ENCODE measurements at places on chromosomes 3 and 15.

DNA sequence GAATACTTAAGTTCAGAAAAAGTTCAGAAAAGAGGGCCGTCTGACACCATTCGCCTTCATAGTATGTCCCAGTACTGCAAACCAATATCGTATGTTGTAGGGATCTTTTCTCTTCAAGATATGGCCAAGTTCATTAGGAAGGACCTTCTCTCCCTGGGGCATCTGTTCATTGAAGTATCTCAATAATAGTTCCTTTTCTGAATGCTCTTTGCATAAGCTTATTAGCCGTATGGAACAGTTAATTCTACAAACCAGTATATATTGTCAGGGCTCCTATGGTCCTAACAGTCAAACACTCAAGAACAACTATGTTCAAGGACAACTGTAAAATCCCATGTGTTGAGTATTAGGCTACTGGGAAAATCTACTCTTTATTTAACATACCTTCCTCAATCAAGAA is 203.1 kb downstream of the KLHL25 start:
- no peak overlapping the region for H3K27ac ChIP-seq
- no peaks in the 10 kb centered on the region for H3K27me3 ChIP-seq
- H3K36me3 ChIP-seq, result no peaks in the 10 kb centered on the region
- no peak overlapping the region for H3K4me3 ChIP-seq

GRCh38 chr3:128322030-128323022 is 144.4 kb downstream of the DNAJB8 start:
- no peaks in the 10 kb centered on the region for H3K27me3 ChIP-seq
- H3K27ac ChIP-seq, result no peak overlapping the region
- peaks cover 24% of the 10 kb centered on the region for H3K4me1 ChIP-seq
- no peak overlapping the region for H3K4me3 ChIP-seq

GRCh38 chr3:184240384-184241140 is 8.2 kb downstream of the ALG3 start:
- no peaks in the 10 kb centered on the region for H3K27me3 ChIP-seq
- H3K4me3 ChIP-seq, result no peak overlapping the region
- H3K27ac ChIP-seq, result no peak overlapping the region
- peaks cover 39% of the 10 kb centered on the region for H3K36me3 ChIP-seq
- H3K4me1 ChIP-seq, result no peaks in the 10 kb centered on the region

DNA sequence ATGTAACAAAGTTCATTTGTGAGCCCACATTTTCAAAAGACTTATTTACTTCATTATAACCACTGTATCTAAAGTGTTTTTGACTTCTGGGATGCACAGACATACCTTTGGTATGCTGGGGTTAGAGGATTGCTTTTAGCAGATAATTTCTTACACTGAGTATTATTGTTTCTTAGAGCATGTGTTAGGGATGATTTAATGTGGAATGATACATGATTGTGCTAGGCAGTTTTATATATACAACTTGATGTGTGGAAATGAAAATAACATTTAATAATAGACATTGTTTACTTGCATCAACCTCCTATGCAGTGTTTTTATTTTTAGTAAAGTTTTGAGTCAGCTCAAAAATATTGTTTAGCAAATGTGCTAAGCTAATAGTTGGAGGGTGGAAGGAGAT is 3.4 kb downstream of the KIF23 start:
- H3K27ac ChIP-seq, result no peak overlapping the region
- no peak overlapping the region for H3K4me3 ChIP-seq
- no peaks in the 10 kb centered on the region for H3K27me3 ChIP-seq
- peaks cover 21% of the 10 kb centered on the region for H3K4me1 ChIP-seq

DNA sequence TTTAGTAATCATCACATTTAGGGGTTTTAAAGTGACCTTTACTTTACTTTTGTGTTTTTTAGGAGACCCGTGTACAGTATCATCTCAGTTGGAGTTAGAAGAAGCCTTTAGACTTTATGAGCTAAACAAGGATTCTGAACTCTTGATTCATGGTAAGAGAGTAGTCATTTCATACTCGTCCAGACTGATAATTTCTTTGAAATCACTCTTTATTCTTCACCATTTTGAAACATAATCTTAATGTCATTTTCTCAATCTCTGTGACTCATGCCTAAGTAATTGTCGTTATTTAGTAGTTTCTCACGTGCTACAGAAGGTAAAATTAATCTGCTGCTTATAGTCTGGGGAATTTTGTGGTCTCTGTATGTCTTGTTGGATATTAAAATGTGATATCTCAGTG is 37.7 kb downstream of the PRKCI start:
- H3K4me3 ChIP-seq, result no peak overlapping the region
- peaks cover 30% of the 10 kb centered on the region for H3K36me3 ChIP-seq
- no peak for DNase-seq
- H3K27me3 ChIP-seq, result no peaks in the 10 kb centered on the region
- no peaks in the 10 kb centered on the region for H3K4me1 ChIP-seq

DNA sequence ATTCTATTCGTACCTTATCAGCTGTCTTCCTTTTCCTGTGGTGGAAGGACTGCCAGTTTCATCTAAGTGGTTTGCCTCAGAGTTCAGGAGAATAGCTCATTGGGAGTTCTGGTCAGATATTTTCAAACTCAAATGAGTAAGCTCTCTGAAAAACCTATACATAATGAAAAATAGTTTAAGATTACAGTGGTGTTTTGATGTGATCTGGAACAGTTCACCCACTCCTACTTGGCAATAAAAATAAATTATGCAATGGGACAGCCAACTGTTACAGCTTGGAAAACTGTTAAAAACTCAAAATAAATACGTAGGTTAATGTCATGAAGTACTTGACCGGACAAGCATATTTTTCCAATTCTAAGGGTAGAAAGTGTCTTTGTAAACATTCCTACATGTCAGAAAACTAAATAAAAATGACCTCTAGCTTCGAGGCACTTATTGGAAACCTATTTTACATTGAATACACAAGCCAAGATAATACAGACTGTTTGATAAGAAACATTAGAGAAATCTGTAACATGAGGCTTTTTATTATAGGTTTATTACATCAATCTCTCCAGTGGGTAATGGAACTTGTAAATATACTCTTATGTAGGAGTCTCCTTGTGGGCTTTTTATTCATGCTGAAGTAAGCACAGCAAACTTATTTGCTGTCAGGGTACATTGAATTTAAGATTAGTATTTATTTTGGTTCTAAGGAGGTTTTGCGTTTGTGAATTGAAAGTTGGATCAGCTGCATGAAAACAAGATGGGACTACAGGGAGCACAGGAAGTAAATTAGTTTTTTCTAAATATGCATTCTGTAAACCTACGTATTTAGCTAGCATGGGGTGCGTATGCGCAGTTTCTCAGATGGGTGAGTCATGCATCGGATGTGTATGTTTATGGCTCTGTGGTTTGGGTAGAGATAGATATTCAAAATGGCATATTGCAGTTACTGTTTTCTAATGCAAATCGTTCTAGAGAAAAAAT is 453.1 kb downstream of the IL5RA start:
- no peaks in the 10 kb centered on the region for H3K36me3 ChIP-seq
- DNase-seq, result no peak
- H3K27ac ChIP-seq, result no peak overlapping the region
- no peak overlapping the region for H3K4me3 ChIP-seq
- H3K4me1 ChIP-seq, result no peaks in the 10 kb centered on the region
- no peaks in the 10 kb centered on the region for H3K27me3 ChIP-seq

GRCh38 chr3:123605789-123606234 is 21.0 kb upstream of the HACD2 start:
- no peak for DNase-seq
- H3K36me3 ChIP-seq, result no peaks in the 10 kb centered on the region
- no peak overlapping the region for H3K27ac ChIP-seq
- H3K4me3 ChIP-seq, result no peak overlapping the region

DNA sequence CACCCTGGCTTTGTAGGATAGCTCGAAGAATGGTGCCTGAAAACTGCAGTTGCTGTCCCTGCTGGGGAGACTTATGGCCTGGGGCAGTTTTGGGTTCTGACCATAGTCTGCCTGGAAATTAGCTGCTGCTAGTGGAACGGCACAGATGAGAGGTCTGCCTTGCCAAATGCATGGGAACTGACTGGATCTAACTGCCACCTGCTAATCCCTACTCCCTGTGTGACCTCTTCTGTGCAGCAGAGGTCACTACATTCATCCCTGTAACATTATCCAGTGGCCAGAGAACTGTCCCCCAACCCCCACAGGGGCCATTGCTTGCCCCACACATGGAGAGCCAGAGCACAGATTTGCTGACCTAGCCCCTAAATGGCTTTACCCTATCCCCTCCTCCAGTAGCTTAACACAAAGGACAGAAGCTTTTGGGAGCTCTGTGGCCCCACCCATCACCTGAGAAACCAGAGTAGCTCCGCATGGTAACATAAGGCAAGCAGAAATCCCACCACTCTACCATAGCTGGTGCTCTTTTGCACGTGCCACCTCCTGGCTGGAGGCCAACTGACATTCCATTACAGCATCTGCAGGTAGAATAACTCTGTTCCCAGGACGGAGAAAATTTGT is 840.0 kb downstream of the EPHA3 start:
- H3K4me3 ChIP-seq, result no peak overlapping the region
- H3K27ac ChIP-seq, result no peak overlapping the region
- no peaks in the 10 kb centered on the region for H3K27me3 ChIP-seq
- H3K4me1 ChIP-seq, result no peaks in the 10 kb centered on the region

GRCh38 chr3:196603683-196604082 is 35.2 kb downstream of the FBXO45 start:
- no peaks in the 10 kb centered on the region for H3K36me3 ChIP-seq
- H3K27ac ChIP-seq, result no peak overlapping the region
- H3K4me1 ChIP-seq, result peaks cover under 1% of the 10 kb centered on the region
- no peaks in the 10 kb centered on the region for H3K27me3 ChIP-seq

DNA sequence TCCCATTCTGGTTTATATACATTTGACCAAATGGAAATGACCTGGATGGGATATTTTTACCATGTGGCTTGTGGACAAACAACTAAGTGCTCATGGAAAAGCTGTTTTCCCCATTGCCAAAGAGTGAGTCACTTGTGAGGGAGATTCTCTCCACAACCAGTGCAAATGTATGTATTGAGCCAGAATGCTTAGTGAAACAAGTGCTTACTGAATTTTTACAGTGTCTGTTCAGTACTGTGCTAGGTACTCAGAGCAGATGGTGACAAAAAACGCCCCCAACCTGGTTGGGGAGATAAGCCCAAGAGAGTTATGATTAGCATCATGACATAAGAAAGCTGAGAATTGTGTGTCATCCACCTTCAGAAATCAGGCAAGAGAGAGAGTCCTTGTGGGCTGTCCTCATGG is 2.3 kb downstream of the CHP1 start:
- H3K27me3 ChIP-seq, result no peaks in the 10 kb centered on the region
- peaks cover 25% of the 10 kb centered on the region for H3K4me1 ChIP-seq
- H3K27ac ChIP-seq, result no peak overlapping the region
- no peaks in the 10 kb centered on the region for H3K36me3 ChIP-seq

DNA sequence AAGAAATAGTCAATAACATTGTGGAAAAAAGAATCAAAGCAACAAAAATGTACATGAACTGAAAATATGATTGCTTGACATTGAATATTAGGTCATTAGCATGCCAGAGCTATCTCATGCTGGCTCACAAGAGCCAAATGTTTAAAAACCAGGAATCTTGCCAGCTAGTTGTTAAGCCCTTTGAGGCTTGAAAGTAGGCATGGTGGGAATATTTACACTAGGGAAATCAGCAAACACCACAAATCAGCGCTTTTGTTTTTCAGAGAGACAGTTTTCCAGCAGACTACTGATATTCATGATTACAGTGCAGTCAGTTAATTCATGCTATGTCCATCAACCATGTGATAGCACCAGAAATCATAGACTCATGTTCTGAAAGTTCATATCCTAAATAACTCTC is 144.8 kb downstream of the ARPP21 start:
- H3K27ac ChIP-seq, result no peak overlapping the region
- H3K27me3 ChIP-seq, result no peaks in the 10 kb centered on the region
- H3K36me3 ChIP-seq, result peaks cover 97% of the 10 kb centered on the region
- no peaks in the 10 kb centered on the region for H3K4me1 ChIP-seq
- H3K4me3 ChIP-seq, result no peak overlapping the region

GRCh38 chr3:99846477-99847160 is 29.0 kb downstream of the CMSS1 start:
- H3K27ac ChIP-seq, result no peak overlapping the region
- no peaks in the 10 kb centered on the region for H3K27me3 ChIP-seq
- H3K36me3 ChIP-seq, result no peaks in the 10 kb centered on the region
- H3K4me1 ChIP-seq, result no peaks in the 10 kb centered on the region

GRCh38 chr15:27549746-27550145 is 549.4 kb downstream of the OCA2 start:
- H3K27ac ChIP-seq, result no peak overlapping the region
- no peaks in the 10 kb centered on the region for H3K4me1 ChIP-seq
- no peaks in the 10 kb centered on the region for H3K36me3 ChIP-seq
- DNase-seq, result no peak

- DNase-seq, result no peak
- H3K27ac ChIP-seq, result no peak overlapping the region
- H3K4me1 ChIP-seq, result no peaks in the 10 kb centered on the region
- no peak overlapping the region for H3K4me3 ChIP-seq
These were observed 251.0 kb downstream of the KCNH8 start for GRCh38 chr3:19399356-19399755.

- peaks cover 22% of the 10 kb centered on the region for H3K4me1 ChIP-seq
- no peaks in the 10 kb centered on the region for H3K36me3 ChIP-seq
- no peak overlapping the region for H3K4me3 ChIP-seq
- DNase-seq, result no peak
- no peaks in the 10 kb centered on the region for H3K27me3 ChIP-seq
These were observed 13.1 kb downstream of the PEAK1 start for GRCh38 chr15:77406846-77407245.

GRCh38 chr3:33115024-33115768 is 1.4 kb downstream of the CRTAP start:
- H3K27me3 ChIP-seq, result no peaks in the 10 kb centered on the region
- DNase-seq, result no peak
- H3K4me1 ChIP-seq, result peaks cover 51% of the 10 kb centered on the region
- peak overlapping the region; percentile 30 for H3K27ac ChIP-seq
- H3K36me3 ChIP-seq, result peaks cover 25% of the 10 kb centered on the region
- H3K4me3 ChIP-seq, result no peak overlapping the region

DNA sequence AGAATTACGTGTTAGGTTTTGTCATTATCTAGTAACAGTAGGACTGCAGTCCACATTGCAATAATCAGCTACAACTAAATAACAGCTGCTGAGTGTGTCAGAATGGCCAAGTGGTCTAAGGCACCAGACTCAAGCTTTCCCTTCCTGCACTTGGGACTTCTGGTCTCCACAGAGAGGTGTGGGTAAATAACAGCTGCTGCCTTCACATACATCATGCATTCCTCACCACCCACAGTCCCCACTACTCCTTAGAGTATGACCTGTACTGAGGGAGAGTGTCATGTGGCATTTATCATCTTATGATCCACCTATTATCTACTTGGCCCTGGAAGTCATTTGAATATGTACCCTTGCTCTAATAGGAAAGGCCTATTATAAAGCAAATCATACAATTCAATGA is 22.2 kb upstream of the ZMAT3 start:
- no peaks in the 10 kb centered on the region for H3K27me3 ChIP-seq
- H3K4me1 ChIP-seq, result peaks cover 16% of the 10 kb centered on the region
- H3K4me3 ChIP-seq, result no peak overlapping the region
- H3K36me3 ChIP-seq, result no peaks in the 10 kb centered on the region
- no peak for DNase-seq
- no peak overlapping the region for H3K27ac ChIP-seq
